Peyer's patch (tissue), 4 donors: ENCODE measurements at places on chromosomes 6 and 20. TPM values are rescaled to one million over a fixed set of nuclear protein-coding genes. Genes with fewer than 3 reads are reported as not detected.

DNA sequence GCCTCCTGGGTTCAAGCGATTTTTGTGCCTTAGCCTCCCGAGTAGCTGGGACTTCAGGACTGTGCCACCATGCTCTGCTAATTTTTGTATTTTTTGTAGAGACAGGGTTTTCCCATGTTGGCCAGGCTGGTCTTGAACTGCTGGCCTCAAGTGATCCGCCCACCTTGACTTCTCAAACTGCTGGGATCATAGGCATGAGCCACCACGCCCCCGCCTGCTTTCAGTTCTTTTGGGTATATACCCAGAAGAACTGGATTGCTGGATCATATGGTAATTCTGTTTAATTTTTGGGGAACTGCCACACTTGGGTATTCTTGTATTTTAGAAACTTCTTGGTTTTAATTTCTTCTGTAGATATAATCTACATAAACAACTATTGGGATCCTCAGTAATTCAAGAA lies 17.0 kb downstream of the CDS2 start:
- DNase-seq: no peak

GRCh38 chr6:5054245-5054873 lies 30.8 kb upstream of the PPP1R3G start:
- no peak for DNase-seq

DNA sequence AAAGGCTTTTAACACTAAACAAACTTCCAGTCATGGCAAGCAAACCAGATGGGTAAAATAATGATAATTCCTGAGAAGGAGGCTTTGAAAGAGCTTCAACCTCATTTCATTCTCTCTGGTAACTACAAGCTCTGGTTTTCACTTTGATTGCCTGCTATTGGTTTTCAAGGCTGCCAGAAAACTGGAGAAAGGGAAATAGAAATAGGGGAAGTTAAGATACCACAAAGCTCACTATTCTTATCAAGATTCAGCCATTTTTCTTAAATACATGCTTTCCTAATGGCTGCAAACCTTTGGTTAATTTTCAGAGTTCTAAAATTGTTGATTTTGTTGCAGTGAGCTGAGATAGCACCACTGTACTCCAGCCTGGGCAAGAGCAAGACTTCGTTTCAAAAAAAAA lies 42.5 kb upstream of the NELFCD start:
- DNase-seq: no peak

Gene ZBP1
- 9.8 TPM for total RNA-seq

Gene SYTL3
- 4.8 TPM for total RNA-seq

DNA sequence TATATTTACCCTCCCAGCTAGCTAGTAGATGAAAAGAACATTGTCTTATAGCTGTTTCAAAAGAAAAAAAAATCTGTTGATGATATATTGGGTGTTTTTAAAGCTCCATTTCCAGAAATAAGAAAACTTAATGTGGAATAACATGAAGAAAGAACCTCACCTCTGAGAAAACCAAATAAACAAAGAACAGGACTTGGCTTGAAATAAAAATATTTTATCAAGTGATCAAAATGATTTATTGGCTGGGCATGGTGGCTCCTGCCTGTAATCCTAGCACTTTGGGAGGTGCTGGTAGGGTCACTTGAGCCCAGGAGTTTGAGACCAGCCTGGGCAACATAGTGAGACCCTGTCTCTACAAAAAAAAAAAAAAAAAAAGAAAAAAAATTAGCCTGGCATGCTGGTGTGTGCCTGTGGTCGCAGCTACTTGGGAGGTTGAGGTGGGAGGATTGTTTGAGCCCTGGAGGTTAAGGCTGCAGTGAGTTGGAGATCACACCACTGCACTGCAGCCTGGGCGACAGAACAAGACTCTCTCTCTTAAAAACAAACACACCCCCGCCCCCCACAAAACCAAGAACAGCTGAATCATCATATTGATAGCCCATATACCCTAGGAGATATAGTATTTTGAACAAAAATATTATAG lies 7.9 kb downstream of the RNF24 start:
- no peak for DNase-seq
